GOT3 (cell line): ENCODE measurements at places on chromosomes 16 and 17.

- DNase-seq: no peak
Measured at GRCh38 chr17:2485543-2485942, 26.1 kb downstream of the METTL16 start.

DNA sequence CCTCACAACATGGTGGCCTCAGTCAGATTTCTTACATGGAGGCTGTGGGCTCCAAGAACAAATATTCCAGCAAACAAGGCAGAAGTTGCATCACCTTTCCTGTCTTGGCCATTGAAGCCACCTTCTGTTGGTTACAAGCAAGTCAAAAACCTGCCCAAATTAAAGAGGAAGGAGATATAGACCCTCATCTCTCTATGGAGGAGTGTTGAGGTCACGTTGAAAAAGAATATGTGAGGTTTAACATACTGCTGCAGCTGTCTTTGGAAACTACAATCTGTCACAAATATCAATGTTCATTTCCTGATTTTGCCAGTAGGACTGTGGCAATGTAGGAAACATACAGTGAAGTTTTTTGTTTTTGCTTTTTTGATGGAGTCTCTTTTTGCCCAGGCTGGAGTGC lies 211.4 kb downstream of the COPRS start:
- no peak for DNase-seq

GRCh38 chr16:27799896-27800295 lies 250.0 kb downstream of the KATNIP start:
- no peak for DNase-seq

- no peak for DNase-seq
Measured at GRCh38 chr17:32100971-32101631, 41.2 kb upstream of the RHOT1 start.

DNA sequence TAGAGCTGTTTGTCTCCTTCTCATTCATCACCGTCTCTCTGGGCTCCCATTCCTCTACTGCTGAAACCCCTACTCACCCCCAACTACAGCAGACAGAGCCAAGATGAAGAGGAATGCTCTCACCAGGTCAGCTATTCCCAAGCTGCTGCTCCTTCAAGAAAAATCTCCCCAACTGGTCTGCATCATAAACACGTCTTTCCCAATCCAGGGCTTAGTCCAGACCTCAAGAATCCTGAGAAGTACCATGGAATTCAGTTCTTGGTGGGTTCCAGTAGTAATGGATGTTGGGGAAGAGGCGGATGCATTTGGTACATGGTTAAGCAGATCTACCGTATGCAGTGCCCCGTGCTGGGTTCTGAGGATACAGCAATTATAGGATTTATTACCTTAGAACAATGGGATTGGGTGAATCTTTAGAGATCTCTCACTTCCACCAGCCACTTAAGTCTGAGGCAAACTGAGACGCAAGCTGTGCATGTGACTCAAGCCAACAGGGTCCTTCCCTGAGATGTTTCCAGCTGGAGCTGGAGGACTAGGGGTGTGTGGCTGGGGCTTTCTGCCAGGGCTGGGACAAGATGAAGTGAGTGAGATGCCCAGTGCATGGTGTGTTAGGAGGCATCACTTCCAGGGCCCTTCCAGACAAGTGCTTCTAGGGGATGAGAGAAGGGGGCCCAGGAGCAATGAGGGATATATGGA lies 232.7 kb upstream of the CDH5 start:
- DNase-seq: no peak

GRCh38 chr17:55316499-55316898 lies 51.7 kb downstream of the HLF start:
- DNase-seq: no peak

DNA sequence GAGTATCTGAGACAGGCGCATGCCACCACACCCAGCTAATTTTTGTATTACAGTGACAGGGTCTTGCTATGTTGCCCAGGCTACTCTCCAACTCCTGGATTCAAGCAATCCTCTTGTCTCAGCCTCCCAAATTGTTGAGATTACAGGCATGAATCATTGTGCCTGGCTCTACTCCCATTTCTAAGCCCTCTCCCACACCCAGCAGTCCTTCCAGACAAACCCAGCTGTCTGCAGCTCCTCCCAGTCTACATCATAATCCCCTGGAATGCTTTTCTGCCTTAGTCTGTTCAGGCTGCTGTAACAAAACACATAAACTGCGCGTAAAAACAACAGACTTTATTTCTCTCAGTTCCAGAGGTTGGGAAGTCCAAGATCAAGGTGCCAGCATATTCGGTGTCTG lies 144.5 kb downstream of the GRIN2A start:
- DNase-seq: no peak

DNA sequence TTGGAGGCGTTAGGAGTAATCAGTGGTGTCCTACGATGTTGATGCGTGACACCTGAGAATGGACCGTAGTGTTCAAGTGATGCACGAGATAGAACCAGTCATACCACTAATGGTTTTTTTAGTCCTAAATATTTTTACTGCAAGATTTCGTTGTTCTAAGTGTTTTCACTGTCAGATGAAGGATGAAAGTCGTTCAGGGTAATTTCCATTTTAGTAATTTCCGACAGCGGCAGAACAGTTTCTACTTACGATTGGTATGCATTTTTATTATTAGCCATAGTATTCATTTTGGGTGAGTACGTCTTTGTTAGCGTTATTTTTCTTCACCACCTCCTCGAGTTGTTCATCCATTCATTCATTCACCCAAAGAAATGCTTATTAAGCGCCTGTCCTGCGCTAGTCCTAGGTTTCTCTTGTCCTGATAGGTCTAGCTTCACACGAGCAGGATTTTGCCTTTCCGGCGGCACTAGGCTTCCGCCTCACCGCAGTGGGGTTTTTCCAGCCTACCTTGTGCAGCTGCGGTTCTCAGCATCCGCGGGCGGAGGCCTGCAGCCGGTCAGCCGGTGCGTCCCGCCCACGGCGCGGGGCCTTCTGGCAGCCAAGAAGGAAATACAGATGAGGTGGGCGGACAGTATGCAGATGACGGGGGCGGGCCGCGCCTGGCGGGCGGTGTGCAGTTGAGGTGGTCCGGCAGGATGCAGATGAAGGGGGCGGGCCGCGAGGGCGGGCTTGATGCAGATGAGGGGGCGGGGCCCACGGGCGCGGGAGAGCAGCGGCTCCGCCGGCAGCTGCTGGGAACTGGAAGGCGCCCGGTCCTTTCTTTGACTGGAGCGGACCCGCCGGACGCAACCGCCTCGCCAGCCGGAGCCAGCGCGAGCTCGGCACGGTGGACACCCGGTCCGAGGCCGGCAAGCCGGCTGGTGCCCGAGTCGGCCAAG lies 146.4 kb downstream of the SPECC1 start:
- DNase-seq: peak; percentile 81

- no peak for DNase-seq
Measured at GRCh38 chr16:86362155-86362849, 148.0 kb upstream of the FOXF1 start.

GRCh38 chr17:82871056-82871775 lies 31.4 kb upstream of the ZNF750 start:
- no peak for DNase-seq

DNA sequence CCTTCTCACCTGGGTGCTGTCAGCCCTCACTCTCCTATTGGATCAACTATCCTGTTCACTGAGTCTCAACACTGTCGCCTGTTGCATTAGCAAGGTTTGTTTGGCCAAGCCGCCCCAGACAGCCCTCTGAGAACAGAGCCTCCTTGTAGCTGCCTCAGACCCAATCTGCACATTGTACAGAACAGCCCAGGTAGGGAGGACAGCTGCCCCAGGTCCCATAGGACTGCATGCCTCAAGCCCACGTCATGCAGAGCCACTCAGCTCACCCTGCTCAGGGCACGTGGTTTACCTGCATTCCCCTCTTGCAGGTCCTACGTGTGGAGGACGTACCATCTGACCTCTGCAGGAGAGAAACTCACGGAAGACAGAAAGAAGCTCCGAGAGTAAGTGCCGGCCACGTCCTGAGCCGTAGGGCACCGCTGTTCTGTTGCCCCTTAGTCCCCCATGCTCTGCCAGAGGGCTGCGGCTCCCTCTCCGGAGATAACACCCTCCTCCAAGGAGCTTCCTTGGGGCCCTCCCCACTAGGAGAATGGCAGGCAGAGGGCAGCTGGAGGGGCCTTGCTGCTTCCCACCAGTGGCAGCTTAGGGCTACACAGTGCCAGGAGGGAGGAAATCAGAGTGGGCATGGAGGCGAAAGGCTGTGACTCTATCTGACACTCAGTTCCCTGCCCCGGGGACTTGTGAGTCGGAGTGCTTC lies 2.8 kb downstream of the SNRNP25 start:
- DNase-seq: no peak

DNA sequence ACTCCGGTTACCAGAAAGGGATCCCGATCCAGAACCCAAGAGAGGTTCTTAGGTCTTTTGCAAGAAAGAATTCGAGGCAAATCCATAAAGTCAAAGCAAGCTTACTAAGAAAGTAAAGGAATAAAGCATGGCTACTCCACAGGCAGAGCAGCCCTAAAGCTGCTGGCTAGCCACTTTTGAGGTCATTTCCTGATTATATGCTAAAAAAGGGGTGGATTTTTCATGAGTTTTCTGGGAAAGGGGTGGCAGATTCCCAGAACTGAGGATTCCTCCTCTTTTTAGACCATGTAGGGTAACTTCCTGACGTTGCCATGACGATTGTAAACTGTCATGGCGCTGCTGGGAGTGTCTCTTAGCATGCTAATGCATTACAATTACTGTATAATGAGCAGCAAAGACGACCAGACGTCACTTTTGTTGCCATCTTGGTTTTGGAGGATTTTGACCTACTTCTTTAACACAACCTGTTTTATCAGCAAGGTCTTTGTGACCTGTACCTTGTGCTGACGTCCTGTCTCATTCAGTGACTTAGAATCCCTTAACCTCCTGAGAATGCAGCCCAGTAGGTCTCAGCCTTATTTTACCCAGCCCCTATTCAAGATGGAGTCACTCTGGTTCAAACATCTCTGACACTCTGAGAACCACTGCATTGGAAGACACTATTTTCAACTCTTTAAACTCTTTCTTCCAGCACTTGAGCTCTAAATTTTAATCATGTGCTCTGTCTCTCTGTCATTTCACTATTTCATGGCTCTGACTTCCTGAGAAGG lies 203.6 kb upstream of the CACNG3 start:
- no peak for DNase-seq

GRCh38 chr16:86577314-86577971 lies 906 bp upstream of the FOXL1 start:
- no peak for DNase-seq

DNA sequence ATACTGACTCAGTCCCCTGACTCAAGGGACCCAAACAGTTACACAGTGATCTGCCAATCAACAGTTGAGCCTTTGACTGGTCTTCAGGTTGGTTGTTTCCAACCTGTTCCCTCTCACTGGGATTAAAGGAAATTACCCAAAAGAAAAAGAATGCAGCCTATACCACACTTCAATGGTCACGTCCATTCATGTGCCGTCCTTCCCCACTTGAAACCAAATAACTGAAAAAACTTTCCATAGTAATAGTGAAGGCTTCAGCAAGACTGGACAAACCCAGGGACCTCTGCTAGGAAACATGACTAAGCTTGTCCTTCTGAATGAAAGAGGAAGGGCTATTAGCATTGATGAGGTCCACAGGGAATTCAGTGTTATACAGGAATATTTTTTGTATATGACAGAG lies 30.6 kb downstream of the MRPS23 start:
- DNase-seq: no peak

DNA sequence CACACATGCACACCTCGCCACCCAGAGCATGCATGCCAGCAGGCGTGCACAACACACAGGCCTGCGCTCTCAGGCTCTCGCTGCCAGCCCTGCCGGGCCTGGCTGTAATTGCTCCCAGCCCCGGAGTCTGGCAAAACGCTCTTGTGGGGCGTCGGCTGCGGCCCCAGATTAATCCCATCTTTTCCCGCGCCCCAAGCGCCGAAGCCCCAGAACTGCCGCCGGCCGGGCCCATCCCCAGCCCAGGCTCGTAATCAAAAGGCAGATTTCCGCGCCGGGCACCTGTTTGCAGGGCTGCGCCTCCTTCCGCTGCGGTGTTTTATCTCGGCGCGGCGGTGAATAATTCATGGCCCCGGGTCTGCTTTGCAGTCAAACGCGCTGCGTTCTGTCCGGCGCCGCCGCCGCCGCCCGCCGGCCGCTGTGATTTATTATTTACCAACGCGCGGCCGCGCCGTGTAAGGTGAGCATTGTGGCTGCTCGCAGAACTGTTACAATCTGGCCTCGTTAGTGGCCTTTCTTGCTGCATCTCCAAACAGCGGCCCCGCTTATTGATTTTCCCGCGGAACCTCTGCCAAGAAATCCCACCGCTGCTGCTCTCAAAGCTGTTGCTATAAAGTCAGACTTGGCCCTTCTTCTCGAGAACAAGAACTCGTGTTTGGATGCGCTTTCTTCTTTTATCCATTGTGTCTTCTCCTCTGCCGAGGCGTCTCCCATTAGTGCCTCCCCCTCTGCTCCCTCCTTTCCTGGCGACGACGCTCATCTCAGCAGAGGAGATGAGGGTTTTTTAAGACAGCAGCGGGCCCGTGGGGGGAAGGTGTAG lies 126.1 kb downstream of the IRX5 start:
- DNase-seq: no peak

DNA sequence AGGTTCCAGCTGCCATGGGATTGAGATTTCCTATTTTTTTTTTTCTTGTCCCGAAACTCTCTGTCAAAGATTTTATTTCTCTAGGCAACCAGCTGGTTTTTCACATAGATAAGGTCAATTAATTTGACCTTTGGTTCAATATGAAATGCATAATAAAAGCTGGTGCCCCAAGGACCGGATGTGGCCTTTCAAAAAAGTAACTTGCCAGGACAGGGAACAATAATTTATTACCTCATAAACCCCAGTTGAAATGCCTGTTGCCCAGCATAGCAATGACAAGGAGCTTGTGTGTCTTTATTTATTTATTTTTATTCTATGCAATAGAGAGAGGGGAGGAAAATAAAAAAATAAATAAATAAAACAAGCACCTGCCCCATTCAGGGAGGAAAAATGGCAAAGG lies 472.7 kb downstream of the KCNJ2 start:
- no peak for DNase-seq

DNA sequence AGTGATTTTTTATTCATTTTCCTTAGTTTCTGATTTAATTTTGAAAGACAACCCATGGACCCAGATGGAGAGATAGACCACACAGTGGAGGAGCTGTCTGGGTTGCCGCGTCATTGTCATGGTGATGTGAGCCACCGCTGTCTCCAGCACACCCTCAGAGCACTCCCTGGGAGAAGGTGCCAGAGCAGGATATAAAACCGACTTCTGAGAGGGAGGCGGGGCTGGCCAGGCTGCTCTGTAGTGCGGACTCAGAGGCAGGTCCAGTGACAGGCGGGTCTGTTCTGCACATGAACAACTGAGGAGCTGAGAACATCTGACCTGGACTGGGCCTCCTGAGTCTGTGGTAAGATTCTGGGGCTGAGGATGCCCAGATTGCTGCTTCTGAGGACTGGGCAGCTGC lies 216.3 kb upstream of the NLRP1 start:
- no peak for DNase-seq

DNA sequence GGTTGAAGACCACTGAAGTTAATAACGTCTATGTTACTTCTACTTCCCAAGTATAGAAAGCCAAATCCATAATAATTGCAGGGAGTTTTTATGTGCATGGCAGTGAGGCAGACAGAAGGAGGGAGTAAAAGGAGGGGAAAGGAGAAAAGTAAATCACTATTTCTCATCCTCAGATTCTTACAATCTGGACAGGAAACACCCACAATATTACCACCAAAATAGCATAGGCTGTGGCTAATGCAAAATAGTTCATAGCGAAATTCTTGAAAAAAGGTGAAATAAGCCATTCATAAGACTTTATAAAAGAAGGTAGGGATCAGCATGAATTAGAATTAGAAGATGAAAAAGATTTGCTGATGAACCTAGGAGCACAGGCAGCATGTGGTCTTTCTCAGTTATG lies 128.1 kb downstream of the KCNJ2 start:
- no peak for DNase-seq

- no peak for DNase-seq
Measured at GRCh38 chr16:10967986-10968385, 23.6 kb downstream of the CLEC16A start.

- DNase-seq: no peak
Measured at GRCh38 chr17:38743556-38744171, 4.5 kb downstream of the PCGF2 start.
